ACHN (cell line): ENCODE measurements at places on chromosomes 11 and 22.

GRCh38 chr11:92475819-92476218 lies 251.2 kb downstream of the FAT3 start:
- DNase-seq = no peak

- DNase-seq = no peak
Measured at GRCh38 chr11:13486926-13487660, 8.7 kb downstream of the PTH start.

DNA sequence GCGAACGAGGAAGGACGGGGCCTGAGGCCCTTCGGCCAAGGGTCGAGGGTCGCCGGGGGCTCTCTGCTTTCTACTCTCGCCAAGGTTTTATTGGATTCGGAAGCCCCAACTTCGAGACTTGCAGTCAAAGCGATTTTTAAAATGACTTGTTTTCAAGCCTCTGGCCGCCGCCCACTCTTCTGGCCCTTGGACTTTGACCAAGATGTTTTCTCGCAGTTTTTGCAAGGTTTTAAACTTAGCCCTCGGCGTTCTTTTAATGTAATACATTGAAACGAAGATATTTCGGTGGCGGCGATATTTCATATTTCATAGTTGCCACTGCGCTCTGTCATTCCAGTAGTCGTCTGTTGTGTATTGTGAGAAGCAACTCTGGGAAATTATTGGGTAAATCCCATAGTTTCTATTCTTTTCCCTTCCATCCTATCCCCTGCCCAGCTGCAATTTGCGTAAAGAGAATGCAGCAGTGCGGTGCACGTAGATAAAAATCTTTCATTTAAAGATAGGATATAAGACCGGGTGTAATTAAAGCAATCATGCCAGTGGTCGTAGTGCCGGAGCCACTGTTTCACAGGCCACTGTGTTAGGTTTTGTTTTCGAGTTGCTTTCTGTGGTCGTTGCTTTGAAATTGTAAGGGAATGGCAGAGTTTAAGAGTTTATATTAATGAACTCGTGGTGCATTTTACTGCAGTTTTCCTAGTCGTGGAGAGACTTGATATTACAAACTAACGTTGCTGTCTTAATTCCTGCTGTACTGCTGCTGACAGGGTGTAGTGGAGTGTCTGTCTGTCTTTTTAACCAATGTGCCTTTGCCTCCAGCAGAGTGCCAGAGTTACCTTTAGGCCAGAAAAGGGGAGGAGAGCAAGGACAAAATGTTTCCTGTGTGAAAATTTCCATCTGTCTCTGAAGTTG lies 702 bp downstream of the BIRC2 start:
- peak; percentile 31 for DNase-seq

- peak; percentile 46 for DNase-seq
Measured at GRCh38 chr11:44862558-44863101, 88.1 kb downstream of the TP53I11 start.

DNA sequence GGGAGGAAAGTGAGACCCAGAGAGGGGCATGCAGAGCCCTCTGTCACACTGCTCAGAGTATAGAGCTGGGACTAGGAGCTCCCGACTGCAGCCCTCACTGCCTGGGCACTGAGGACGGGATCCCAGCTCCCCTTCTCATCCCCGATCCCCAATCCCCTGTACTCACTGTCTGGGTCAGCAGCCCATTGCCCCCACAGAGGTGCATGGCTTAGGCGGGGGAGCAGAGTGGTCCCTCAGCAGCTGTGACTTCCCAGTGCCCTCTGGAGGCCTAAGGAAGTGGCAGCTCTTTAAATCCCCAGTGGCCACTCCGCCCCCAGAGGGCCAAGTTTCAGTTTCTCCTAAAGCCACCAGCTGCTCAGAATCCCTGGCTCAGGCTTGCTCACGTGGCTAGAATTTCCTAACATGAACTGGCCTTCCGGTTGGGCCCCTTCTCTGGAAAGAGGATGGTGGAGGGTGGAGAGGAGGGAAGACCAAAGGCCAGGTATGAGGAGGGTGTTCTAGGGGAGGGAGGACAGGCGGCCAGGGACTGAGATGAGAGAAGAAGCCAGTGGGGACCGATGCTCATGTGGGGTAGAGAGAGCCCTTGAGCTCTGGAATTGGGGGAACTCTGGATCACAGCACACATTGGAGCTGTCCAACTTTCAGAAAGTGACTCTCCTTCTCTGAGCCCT lies at the start of gene BATF2:
TSS of gene BATF2 (minus strand) at position 262 of the 671 bp plus-strand sequence. CDS start at position 205, 57 bp downstream.
- peak; percentile 68 for DNase-seq

- DNase-seq = no peak
Measured at GRCh38 chr22:43297270-43298061, 45.7 kb downstream of the SCUBE1 start.

DNA sequence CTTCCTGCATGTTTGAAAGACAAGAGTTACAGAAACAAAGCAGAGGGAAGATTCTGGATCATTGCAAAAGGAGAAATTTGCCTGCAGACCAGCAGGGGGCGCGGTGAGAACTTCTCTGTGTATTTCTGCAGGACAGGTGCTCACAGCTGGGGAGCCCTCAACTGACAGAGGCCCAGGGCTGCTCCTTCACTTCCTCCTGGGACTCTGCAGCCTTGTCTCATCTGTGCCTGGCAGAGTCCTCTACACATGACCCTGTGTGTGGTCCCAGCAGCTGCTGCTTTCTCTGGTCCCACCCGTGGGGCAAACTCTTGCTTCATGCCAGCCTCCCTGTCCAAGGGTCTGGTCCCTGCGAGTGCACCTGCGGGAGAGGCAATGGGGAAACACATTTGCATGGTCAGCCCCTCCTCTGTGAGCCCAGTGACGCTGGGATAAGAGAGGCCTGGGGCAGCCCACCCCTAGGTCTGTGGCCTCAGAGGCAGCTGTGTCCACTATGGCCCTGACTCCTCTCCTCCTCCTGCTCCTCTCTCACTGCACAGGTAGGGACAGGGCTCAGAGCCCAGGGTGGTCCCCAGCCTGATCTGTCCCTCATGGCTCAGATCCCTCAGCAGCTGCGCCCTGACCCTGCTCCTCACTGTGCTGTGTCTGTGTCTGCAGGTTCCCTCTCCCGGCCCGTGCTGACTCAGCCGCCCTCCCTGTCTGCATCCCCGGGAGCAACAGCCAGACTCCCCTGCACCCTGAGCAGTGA lies 43.2 kb upstream of the VPREB1 start:
- no peak for DNase-seq

GRCh38 chr22:20291249-20291586 lies 23.1 kb upstream of the RTN4R start:
- no peak for DNase-seq

DNA sequence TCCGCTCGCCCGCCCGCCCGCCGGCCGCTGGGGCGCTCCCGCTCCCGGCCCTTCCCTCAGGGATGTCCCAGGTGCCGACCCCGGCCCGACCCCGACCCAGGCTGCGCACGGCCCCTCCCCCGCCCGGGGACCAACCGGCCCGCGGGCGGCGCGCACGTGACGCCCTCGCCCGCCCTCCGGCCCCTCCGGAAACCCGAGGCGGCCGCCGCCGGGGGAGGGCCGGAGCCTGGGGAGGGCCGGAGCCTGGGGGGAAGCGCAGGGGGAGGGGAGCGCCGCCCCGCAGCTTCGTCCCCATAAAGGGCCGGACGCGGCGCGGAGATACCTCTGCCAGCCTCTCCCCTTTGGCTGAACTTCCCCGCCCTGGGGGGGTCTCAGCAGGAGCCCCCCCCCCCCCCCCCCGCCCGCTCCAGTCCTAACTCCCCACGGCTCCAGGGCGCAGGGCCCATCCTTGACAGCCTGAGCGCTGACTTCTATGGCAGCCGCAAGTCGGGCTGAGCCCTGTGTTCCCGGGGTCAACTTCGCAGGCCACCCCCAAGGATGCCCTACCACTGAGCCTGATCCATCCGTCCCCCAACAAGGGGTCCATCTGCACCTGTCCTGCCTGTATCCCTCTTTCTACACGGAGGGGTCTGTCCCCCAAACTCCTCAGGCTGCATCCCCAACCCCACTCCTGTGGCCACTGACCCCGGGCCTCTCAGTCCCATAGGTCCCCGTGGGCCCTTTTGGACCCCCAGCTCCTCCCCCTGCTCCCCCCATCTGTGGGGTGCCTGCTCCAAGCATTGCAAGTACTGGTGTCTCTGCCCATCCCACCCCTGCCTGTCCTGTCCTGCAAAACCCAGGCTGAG lies at the start of gene MAPK12:
TSS of gene MAPK12 (minus strand) at position 69 of the 845 bp plus-strand sequence. CDS start 174 bp downstream, outside the sequence.
- DNase-seq = peak; percentile 43

GRCh38 chr11:67366546-67366945 lies 6.9 kb downstream of the CLCF1 start:
- no peak for DNase-seq

- no peak for DNase-seq
Measured at GRCh38 chr11:33891714-33892327, at the start of gene LMO2. Gene LMO2, minus strand, starts transcription at chr11:33892076. Its CDS starts 22,360 bp downstream, at chr11:33869716.

DNA sequence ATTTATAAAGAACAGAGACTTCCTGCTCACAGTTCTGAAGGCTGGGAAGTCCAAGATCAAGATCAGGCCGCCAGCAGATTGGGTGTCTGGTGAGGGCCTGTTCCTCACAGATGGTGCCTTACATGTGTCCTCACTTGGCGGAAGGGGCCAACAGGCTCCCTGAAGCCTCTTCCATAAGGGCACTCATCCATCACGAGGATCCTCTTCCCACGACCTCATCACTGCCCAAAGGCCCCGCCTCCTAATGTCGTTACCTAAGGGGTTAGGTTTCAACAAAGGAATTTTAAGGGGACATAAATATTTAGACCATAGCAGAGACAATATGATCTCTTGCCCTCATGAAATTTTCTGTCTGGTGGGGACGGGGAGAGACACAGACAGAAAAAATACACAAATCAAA lies 18.6 kb downstream of the TP53AIP1 start:
- no peak for DNase-seq

DNA sequence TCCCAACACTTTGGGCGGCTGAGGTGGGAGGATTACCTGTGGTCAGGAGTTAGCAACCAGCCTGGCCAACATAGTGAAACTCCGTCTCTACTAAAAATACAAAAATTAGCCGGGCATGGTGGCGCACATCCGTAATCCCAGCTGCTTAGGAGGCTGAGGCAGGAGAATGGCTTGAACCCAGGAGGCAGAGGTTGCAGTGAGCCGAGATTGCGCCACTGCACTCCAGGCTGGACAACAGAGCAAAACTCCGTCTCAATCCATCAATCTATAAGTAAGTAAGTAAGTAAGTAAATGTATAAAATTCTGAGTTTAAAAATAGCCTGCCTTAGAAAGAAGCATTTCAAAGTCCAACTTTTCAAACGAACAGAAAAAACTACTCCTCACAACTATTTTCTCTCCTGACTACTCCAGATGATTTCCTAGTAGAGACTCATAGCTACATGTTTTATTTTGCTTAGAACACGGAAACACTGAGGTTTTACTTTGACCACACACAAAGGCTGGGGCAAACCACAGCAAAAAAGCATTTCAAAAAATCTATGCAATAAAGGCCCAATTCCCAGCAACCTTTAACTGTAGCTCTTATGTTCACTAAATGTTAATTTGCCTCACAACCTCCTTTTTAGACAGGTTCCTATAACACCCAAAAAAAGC lies 16.3 kb downstream of the SPTY2D1 start:
- no peak for DNase-seq

DNA sequence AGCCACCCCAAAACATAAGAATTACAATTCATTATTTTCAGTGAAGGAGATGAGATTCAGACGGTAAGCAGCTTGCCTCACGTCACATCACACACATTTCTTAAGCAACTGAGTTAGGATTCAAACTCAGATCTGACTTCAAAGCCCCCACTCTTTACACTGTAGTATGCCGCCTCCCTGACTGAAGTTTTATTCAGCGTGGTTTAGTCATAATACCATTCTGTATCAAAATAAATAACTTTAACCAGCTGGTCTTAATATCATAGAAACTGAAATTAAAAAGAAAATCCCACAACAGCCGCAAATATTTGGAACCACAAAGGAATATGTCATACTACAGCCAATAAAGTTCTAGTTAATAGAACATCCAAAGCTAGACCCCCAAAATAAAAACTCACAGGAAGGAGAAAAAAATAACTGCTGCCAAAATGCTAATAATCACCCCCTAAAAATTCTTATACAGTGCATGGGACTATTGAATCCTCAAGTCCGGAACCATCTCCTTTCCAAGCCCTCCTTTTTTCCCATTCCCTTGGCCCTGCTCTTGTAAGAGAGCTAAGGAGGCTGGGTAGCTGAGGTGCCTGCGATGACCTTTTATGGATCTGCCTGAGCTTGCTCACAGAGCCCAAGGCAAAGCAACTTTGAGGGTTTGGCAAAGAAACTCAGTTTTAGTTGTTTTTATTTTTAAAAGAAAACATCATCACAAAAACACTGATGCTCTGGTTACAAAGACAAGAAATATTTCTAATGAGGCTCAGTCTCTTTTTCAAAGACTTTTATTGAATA lies 334.5 kb downstream of the TTC28 start:
- no peak for DNase-seq

- DNase-seq = no peak
Measured at GRCh38 chr11:97361812-97362378, 972.1 kb downstream of the JRKL start.

DNA sequence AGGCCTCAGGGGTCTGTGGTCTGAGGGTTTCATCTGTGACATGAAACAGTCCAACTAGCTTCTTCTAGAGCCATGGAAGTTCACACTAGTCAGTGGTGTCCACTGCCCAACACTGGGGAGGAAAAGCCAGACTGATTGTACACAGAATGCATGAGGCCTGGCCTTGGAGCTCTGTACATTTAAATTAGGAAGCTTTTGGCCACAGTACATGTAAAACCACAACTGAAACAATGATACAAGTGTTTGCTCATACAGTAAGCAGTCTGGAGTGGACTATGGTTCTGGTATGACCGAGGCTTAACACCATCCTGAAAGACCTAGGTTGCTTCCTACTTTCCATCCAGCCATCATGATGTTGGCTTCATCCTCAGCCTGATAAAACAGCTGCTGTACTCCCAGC lies 73.8 kb upstream of the SESN3 start:
- DNase-seq = no peak

DNA sequence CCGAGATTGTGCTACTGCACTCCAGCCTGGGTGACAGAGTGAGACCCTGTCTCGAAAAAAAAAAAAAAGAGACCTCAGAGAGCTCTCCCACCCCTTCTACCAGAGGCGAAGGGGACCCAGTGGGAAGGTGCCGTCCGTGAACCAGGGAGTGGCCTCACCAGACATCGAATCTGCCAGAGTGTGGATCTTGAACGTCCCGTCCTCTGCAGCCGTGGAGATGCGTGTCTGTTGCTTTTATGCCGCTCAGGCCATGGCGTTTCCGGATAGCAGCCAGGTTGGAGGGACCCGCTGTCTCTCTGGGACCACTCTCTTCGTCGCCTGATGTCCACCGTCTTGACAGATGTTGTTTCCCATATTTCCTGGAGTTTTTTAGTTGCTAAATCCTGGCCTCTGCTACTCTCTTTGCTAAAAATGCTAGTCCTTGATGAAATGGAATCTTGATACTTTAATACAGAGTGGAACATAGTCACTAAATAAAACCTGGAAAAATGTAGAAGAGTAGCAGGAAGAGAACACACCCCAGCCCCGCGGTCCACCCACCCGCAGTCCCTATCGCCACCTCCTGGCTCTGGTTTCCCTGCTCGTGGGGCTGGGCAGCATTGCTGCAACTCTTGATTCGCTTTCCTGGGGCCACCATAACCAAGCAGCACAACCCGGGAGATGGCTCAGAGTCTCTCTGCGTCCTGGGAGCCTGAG lies 12.0 kb upstream of the MUC6 start:
- no peak for DNase-seq

GRCh38 chr11:1466784-1467183 lies 19.8 kb downstream of the MOB2 start:
- DNase-seq = no peak
